ENCODE measurements at places on chromosomes 5 and 9.

DNA sequence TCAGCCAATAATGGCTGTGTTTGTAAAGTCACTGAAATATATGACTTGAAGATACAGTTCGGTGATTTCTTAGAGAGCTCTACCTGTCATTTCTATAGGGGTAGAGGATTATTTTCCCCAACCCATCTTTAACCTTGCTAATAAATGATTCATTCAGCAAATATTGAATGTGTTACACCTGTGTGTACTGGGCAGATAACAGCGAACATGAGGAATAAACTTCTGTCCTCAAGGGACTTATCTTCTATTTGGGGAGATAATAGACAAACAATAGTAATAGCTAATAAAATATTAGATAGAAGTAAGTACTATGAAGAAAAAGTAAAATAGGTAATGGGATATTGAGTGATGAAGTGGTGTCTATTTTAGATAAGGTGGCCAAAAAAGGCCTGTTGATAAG lies 9.3 kb downstream of the TTC23L start:
- DNase-seq: no peak

GRCh38 chr5:329768-330167 lies 8.3 kb downstream of the AHRR start:
- no peak for DNase-seq

- no peak for DNase-seq
Measured at GRCh38 chr5:122390694-122391093, 78.7 kb downstream of the SNCAIP start.

DNA sequence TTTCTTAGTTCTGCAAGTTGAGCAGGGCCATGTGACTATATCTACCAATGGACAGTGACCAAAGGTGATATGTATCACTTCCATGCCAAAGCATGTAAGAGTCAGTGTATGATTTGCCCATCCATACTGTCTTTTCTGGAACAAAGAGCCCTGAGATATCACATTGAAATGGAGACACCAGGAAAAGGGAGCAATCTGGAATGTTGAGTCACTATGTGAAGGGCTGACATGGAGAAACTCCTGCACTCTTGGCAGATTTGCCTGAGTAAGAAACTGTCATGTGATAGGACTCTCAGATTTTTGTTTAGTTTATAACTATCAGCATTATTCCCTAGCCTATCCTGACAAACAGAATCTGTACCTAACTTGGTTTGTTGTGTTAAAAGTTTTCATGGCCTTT lies 29.8 kb upstream of the TMEM161B start:
- DNase-seq: no peak

GRCh38 chr5:171427318-171428167 lies 8.1 kb downstream of the FGF18 start:
- no peak for DNase-seq

- DNase-seq: no peak
Measured at GRCh38 chr5:112640546-112640945, 97.1 kb upstream of the APC start.

- no peak for DNase-seq
Measured at GRCh38 chr9:126411225-126411947, 84.8 kb downstream of the MVB12B start.

DNA sequence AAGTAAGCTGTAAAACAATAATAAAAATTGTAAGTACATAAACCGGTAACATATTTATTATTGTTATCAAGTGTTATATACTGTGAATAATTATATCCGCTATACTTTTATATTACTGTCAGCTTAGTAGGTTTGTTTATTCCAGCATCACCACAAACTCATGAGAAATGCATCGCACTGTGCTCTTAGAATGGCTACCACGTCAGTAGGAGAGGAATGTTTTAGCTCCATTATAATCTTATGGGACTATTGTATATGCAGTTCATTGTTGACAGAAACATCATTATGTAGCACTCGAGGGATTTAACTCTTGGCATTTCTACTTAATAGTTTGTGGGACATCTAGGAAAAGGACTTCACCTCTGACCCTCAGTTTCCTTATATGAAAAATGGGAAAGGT lies 16.4 kb downstream of the SLC12A2 start:
- no peak for DNase-seq

DNA sequence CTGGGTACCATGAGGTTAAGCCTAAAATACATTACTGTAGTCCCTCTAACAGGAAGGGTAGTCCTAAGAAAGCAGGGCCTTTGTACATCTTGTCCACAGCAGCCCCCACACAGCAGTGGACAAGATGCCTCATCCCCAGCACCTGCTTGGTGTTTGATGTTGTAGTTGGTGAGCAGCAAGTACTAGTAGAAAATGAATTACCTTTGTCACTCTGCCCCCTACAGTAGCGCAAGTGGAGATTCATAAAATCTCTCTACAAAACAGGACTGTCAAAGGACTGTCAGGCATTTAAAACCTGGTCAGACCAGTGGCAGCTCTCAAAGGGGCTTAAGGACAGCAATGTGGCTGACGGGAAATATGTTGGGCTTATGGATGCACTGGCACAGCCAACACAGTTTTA lies 122.5 kb downstream of the TMEM174 start:
- no peak for DNase-seq

DNA sequence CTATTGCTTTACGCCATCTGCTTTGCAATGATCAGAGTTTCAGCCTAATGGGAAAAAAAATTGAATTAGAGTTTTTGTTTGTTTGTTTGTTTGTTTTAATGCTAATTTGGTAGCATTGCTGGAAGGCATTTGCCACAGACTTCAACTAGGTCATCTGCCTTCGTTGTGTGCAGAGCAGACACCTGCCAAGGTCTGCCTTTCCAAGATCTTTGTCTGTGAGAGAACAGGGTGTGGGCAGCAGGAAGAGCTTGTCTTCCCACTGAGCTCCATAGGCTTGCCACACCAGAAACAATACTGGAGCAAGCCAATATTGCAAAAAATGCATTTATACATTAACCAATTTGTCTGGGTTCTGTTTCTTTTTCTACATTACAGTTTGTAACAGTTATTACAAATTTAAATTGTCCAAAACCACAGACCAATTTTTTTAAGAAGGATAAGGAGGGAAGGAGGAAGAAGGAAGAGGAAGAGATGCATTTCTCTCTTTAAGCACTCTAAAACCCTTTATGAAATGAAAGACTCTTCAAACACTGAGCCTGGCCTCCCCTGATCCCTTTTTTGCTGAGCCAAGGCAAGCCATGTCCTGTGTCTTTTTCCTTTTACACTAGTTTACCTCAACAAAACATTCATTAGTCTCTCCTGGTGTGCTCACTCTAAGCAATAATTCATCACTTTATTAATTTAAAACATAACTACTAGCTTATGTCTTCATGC lies 210.5 kb downstream of the SNX18 start:
- DNase-seq: no peak

DNA sequence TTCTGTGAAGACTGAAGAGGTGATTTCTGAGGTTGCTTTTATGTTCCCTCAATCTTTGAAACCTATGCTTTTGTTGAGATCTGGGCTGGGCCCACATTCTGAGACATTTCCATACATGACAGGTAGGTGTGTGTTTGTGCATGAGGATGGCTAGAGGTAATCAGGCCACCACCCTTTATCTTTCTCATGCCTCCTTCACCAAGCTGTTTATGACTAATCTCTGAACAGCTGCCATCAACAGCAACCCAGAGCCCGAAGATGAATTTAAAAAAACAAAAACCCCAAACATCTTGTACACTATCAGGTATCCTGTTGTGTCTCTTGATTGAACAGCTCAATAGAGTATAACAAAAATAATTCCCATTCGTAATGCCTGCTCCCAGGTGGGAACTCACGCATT lies 12.6 kb upstream of the C5orf46 start:
- no peak for DNase-seq

- DNase-seq: no peak
Measured at GRCh38 chr5:164119806-164120447, 614.5 kb downstream of the MAT2B start.

DNA sequence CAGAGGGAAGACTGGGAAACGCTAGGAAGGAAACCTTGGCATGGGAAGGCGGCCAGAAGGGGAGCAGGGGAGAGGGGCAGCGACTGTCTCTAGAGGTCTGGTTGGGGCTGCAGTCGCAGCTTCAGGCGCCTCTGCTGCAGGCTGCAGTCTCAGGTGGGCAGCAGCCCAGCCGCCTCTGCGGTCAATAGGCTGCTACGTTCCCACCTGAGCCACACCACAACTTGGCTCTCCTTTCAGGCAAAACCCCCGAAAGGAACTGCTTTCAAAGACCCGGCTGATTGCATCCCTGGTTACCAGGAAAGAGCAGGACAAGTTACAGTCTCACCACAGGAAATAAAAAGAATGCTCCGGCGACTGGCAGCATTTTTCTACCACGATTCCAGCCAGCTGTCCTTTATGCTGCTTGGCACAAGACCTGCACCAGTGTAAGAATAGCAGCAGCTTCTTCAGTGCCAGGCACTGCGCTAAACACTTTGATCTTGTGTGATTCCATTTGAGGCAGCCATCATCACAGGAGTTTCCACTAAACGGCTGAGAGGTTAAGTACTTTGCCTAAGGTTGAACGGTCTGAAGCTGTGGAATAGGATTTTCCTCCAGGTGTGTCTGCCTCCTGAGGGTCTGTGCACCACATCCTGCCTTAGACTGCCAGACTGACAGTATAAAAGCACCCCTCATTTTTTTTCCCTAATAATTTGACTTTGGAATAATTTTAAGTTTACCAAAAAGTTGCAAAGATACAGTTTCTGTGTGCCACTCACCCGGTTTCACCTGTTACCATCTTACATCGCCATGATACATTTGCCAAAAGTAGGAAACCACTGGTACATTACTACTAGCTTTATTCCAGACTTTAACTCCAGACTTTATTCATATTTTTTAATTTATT lies 7.5 kb downstream of the RPS14 start:
- DNase-seq: no peak

GRCh38 chr9:125932012-125932411 lies 184.8 kb downstream of the PBX3 start:
- peak; percentile 30 for DNase-seq

DNA sequence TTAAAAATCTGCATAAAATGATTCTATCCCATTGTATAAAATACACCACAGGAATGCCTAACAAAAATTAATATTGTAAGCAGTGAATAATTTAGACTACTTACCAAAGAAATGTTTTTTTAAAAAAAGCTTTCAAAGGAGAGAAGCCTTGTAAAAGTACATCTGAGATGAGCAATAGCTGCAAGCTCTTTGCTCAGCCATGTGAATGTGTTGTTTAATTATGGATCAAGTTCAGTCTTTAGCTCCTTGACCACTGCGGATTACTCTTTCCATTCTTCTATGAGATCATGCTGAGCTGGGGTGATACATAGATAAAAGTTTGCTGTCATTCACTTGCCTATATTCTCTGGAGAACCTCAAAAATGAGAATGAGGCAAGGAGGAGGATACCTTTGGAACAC lies 782.4 kb upstream of the ZNF608 start:
- no peak for DNase-seq

- DNase-seq: no peak
Measured at GRCh38 chr9:16656432-16657169, 213.9 kb downstream of the BNC2 start.

DNA sequence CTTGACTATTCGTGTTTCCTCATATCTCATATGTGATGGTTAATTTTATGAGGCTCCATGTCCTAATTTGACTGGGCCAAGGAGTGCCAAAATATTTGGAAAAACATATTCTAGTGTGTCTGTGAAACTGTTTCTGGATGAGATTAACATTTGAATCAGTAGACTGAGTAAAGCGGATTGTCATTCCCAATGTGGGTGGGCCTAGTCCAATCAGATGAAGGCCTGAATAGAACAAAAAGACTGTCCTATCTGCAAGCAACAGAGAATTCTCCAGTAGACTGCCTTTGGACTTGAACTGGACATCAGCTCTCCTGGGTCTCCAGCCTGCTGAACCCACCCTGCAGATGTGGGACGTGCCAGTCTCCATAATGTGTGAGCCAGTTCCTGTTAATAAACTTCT lies 13.5 kb upstream of the SLCO4C1 start:
- no peak for DNase-seq

- no peak for DNase-seq
Measured at GRCh38 chr5:14431534-14431933, 150.1 kb upstream of the OTULINL start.

DNA sequence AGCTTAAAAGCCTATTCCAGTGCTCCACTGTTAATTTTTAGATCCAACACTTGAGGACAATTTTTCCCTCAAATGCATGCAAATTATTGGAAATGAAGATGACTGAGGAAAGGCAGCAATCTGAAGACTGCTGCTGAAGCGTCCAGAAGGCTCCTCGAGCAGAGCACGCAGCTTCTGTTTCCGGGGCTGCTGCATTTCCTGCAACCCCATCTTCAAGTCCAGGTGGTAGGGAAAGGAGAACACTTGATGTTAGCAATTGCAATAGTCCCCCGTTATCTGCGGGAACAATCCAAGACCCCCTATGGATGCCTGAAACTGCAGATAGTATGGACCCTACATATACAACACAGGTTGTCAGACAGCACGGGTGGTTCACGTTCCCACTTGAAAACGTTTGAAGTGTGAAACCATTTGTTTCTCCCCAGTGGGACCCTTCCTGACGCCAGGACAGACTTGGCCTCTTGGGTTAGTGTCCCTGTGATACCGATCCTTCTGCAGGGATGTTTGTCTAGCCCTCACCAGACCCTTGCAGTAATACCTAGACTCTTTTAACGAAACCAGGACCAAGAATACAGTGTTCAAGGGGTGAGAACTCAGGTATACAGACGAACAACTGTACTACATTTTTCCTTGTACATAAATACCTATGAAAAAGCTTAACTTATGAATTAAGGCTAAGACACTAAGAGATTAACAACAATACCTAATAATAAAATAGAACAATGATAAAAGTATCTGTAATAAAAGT lies 152.3 kb downstream of the HSD17B3 start:
- DNase-seq: no peak

- DNase-seq: peak; percentile 87
Measured at GRCh38 chr9:134644725-134645606, 3.4 kb downstream of the COL5A1 start.

DNA sequence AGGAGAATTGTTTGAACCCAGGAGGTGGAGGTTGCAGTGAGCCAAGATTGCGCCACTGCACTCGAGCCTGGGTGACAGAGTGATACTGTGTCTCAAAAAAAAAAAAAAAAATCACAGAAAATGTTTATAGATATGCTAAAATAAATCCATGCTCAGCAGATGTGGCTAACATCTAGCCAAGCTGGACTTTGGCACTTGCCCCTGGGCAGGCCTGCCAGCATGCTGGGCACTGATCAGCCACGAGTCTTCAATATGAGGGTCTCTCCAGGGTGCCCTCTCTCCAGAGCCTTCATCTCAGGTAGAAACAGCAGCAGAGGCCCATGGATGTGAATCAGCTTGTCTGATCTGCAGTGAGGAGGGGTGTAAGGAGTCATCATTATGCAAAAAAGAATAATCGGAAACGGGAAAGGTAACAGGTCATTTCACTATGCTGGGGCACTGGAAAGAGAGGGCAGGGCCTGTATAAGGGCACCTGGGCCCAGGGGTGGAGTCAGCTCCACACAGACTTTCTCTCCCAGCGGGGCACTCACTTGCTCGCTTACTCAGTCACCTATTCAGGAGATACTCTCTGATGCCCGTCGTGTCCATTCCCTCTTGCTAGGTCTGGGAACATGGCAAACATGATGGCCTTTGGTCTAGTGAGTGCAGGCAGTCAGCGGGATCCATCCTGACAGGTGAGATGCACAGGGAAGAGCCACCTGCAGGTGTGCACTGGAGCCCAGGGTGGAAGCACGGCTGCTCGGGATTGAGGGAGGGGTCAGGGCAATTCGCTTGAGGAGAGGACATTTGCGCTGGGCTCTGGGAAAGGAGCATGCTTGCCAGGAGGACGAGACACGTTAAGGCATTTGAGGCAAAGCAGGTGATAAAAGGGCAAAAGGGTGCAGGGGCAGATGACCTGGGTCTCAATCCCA lies 17.1 kb downstream of the RNF44 start:
- DNase-seq: no peak

GRCh38 chr5:65961633-65962032 lies 35.3 kb downstream of the ERBIN start:
- no peak for DNase-seq
